Activated naive CD4-positive, alpha-beta T cell treated with anti-CD3 and anti-CD28 coated beads, Interleukin-2, amount 50 U/mL, for 16 hours (primary cell): ENCODE measurements at places on chromosomes 6 and 20.

GRCh38 chr6:151948002-151948743, 140.7 kb downstream of the ESR1 start:
- no peak for DNase-seq

DNA sequence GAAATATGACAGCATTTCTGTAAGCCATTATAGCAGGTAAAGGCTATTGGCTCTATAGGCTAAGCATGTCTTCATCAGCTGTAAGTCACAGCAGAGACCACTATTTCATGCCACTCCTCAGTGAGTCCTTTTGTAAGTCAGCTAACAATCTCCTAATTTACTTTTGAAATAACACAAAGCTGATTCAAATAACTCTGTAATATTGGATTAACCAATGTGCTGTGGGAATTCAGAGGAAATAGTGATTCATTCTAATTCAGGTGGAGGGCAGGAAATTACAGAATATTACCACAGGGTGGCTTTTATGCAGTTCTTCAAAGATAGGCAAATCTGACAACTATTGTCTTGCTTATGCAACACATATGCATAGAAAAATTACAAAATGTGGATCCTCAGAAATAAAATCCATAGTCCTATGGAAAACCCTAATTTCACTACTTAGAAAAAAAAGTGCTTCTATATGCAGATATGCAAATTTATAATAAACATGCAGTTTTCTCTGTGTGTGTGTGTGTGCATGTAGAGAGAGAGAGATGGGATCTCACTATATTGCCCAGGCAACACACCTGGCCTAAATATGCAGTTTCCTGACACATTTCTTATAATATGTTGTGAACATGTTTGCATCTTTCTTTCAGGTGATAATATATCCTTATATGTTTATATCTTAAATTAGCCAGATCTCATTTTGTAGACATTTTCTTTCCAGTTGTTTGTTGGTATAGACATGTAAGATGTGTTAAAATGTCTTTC, 4.8 kb upstream of the SMIM28 start:
- DNase-seq, result no peak

DNA sequence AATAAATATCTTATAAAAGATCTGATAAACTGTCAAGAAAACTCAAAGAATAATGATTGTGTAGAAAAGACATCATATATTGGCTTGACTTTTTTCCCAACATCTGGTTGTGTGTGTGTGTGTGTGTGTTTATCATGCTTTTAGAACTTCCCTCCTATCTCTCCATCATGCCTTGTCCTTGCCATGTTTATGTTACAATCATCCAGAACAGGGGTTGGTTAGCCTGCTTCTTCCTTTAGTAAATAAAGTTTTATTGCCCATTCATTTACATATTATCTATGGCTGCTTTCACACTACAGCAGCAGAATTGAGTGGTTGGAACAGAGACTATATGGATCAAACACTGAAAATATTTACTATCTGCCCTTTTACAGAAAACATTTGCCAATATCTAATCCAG, 52.8 kb upstream of the RIPOR2 start:
- DNase-seq, result no peak

DNA sequence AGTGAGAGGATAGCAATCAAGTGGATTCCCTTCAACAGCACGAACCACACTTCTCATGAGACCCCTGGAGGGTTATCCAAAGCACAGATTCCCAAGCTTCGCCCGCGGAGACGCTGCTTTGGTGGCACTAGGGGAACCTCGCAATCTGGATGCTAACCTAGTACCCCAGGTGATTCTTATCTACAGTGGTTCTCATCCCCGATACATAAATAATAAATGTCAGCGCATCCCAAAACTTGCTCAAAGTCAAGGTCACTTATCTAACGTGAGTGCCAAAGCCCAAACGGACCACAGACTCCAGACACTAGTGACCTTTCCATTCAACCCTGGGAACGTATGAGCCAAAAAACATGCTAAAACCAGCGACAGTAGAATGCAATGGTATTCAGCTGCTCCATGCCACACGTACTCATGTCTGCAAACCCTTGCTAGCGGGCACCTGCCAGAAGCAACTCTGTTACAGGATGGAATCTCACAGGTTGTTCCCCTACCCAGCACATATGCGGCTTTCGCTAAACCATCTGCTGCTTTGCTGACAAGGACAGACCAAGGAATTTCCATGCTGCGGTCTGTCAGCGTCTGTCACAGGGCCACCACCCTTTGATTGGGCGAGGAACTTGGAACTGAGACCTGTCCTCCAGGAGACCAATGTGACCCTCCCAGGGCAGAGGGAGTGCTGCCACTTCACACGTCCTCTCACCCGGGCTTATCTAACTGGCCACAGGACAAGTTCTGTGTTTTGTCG, 16.8 kb downstream of the MYLK4 start:
- no peak for DNase-seq

GRCh38 chr20:3749689-3750531, 17.4 kb downstream of the HSPA12B start:
- peak; percentile 43 for DNase-seq

DNA sequence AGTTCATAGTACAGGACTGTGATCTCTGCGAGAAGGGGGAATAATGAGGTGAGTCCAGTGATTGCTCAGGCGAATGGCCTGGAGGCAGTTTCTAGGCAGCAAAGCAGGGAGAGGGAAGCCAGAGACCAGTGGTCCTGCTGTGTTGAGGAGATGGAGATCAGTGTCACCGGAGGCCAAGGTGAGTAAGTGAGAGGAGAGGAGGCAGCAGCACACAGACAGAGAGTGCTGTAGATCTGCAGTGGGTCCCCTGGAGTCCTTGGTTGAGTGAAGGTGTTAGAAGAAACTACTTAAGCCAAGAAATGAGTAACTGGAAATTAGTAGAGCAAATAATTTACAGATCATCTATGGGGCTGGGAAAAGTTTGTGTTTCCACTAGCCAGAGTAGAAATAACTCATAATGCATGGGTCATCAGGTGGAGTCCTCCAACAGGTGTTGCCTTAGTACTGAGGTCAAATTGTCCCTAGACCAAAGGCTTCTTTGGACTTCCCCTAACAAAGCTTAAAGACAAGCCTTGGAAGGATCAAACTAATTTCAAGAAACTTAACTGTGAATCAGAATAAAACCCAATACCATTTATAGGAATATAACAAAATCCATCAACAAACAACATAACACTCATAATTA, 13.6 kb downstream of the HEBP2 start:
- no peak for DNase-seq

GRCh38 chr6:126603410-126603809, 263.5 kb downstream of the CENPW start:
- DNase-seq, result no peak

GRCh38 chr6:46618726-46619125, 33.9 kb downstream of the CYP39A1 start:
- DNase-seq, result no peak

DNA sequence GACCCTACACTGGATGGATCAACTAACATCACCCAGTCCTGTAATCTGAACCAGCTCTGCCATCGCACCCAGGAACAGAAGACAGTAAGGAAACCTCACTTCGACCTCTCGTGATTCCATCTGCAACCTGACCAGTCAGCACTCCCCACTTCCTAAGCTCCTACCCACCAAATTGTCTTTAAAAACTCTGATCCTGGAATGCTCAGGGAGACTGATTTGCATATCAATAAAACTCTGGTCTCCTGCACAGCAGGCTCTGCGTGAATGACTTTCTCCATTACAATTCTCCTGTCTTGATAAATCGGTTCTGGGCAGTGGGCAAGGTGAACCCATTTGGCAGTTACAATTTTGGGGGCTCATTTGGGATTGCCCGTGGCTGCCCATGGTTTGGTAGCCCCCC, 18.3 kb upstream of the AGPAT4 start:
- no peak for DNase-seq

DNA sequence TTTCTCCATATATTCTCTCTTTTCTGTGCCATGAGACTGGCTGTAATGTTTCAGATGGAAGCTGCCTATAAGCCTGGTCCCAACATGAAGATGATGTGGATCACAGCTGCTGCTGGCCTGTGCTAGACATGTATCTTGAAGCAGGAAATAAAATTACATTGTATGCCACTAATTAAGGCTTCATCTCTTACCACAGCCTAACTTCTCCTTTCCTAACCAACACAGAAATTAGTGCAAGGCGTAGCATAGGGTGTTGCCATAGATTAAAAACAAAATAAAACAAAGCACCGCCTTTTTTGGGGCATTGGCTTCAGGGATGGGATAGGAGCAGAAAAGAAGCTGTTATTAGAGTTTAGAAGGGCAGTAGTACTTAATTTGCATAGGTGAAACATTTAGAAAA, 4.7 kb upstream of the SLC17A4 start:
- DNase-seq, result no peak

GRCh38 chr6:37239526-37239925, 18.0 kb upstream of the TBC1D22B start:
- DNase-seq, result no peak

- no peak for DNase-seq
Measured at GRCh38 chr6:37083243-37084138, 78.0 kb downstream of the FGD2 start.

DNA sequence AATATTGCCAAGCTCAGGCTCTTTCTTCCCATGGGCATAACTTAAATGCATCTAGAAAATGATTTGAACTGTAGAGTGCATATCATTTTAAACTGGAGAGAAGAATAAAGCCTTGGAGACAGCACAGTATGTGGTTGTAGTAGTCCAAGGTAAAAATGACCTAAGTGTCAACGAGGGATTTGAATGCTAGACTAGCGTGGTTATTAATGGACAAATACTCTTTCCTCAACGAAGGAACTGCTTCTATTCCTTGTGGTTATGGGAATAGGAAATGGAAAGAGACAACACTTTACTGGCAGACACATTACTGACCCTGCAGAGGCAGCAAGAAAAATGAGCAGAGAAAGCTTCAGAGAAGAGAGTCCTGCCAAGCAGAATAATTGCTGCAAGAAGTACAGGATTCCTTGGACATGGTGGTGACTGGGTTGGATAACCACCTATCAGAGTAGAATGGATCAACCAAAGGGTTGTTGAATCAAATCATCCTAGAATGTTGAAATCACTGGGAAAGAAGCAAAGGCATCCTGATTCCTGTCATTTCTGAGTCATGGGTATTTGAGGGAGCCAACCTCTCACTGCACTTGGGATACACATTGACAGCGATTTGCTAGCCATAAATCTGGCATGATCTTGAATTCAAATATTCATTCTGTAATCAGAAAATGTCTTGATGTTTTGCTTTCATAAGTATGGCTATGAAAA, 258.1 kb upstream of the EPHA7 start:
- DNase-seq, result no peak

GRCh38 chr6:30463651-30464618, 25.4 kb upstream of the HLA-E start:
- peak; percentile 47 for DNase-seq

- DNase-seq, result no peak
Measured at GRCh38 chr6:40285996-40286395, 301.2 kb downstream of the LRFN2 start.

DNA sequence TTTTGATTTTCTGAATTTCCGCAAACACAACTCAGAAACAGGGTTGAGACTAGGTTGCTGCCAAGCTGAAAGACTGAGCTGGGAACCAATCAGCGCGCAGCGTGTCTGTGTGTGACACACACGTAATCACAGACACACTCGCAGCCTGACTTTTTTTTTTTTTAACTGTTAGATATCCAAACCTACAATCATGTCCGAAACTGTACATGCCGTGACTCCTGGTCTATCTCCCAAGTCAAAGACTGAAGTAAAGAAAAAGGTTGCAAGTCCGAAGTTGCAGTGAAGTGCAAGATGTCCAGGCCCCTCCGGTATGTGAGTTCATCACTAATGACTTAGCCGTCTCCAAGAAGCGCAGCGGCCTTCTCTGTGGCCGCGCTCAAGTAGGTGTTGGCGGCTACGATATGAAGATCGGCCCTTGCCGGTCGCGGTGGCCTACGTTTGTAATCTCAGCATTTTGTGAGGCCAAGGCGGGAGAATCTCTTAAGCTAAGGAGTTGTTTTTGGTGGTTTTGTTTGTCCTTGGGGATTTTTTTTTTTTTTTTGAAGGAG, 108.2 kb downstream of the HFE start:
- peak; percentile 84 for DNase-seq

DNA sequence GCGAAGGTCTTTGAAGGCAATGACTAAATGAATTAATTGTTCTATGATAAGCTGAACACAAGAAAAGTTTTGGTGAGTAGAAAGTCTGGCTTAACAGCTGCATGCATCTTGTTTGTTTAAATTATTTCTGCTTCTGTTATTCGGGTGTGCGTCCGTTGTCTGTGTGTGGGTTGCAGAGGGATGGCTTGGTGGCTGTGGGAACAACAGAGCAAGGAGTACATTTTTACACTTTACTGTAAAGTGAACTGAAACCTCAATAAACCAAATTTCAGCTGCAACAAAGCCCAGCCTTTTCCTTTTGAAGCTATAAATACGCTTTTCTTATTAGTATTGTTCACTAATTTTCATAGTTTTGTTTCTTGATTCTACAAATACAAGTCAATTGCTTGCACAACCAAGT, 3.5 kb upstream of the LAMP5 start:
- no peak for DNase-seq

DNA sequence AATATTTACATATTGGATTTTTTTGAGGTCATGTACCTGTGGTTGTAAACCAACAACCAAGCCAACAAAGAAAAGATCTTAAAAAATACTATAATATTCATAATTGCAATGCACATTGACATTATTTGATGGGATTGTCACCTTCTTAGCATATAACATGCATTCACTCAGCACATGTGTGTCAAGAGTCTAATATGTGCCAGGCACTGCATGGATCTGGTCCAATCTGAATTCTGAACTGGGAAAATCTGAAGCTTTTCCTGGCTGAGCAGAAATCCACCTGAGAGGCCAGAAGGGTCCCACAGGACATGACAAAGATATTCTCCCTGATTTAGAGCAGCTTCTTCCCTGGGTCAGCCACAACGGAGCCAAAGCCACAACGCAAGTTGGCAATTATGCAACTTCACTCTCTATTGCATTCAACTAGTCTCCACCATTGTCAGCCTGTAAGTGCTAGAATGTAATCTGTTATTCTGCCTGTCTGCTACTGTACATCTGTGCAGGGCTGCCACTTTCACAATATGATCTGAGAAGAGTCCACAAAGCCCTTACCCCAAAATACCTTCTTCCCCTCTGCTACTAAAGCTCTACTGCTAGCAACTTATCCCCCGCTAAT, 17.0 kb upstream of the DDO start:
- no peak for DNase-seq

DNA sequence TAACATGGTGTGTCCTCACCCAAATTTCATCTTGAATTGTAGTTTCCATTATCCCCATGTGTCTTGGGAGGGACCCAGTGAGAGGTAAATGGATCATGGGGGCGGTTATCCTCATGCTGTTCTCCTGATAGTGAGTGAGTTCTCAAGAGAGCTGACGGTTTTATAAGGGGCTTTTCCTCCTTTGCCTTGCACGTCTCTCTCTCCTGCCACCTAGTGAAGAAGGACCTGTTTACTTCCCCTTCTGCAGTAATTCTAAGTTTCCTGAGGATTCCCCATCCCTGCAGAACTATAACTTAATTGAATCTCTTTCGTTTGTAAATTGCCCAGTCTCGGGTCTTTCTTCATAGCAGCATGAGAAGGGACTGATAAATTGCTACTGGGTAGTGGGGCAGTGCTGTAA, 789.3 kb downstream of the FRK start:
- DNase-seq, result no peak

DNA sequence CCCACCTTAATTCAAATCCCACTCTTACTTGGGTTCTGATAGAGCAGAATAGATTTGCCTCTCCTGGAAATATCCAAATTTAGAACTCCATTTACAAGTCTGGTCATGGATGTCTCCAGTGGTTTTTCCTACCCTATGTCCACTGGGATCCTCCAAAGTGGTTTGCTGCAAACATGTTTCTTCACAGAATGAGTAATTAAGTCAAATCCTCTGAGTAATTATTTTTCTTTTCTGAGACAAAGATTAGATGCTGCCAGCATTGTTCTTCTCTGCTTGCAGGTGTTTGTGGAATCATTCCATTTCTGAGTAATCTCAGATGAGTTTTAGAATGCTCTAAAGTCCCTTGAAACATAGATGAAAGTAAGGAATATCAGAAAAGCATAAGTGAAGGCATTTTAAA, 21.9 kb downstream of the DTD1 start:
- DNase-seq, result no peak
